ENCODE measurements at places on chromosomes 3 and 15.

DNA sequence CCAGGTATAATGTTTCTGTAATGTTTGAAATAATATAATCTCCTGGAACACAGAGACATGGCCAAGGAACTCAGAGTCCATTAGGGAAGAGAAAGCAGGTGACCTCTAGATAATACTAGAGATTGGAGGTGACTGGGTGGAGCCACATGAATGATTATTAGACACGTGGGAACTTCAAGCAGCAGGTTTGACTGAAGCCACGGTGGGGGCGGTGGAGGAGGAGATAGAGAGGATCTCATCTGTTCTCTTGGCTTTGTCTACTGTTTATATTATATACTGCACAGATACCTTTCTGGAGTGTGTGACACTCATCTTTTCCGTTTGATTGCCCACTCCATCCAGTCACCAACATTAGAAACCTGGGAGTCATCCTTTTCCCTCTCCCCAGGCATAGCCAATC is 33.7 kb downstream of the KIF7 start:
- peaks cover 85% of the 10 kb centered on the region for H3K36me3 ChIP-seq
- peak overlapping the region; percentile 61 for H3K27ac ChIP-seq
- H3K27me3 ChIP-seq, result no peaks in the 10 kb centered on the region

DNA sequence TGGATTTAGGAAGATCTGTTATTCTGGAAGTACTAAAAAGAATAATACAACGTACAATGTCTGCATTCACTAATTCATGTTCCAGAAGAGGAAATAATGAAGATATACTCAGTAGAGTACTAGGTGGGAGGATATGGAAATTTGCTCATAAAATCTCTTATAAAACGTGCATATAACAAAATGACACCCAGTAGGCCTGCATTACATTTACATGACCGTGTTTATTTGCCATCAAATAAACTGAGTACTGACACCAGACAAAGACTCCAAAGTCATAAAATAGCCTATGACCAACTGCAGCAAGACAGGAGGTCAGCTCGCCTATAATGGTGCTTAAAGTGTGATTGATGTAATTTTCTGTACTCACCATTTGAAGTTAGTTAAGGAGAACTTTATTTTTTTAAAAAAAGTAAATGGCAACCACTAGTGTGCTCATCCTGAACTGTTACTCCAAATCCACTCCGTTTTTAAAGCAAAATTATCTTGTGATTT is 60.4 kb downstream of the DCUN1D1 start:
- DNase-seq, result no peak
- H3K4me3 ChIP-seq, result no peak overlapping the region
- peaks cover 21% of the 10 kb centered on the region for H3K36me3 ChIP-seq
- peaks cover 14% of the 10 kb centered on the region for H3K4me1 ChIP-seq

GRCh38 chr3:111979434-111980038 is 710 bp downstream of the ABHD10 start:
- peak overlapping the region; percentile 88 for H3K4me3 ChIP-seq
- H3K27ac ChIP-seq, result no peak overlapping the region
- peaks cover 17% of the 10 kb centered on the region for H3K36me3 ChIP-seq

DNA sequence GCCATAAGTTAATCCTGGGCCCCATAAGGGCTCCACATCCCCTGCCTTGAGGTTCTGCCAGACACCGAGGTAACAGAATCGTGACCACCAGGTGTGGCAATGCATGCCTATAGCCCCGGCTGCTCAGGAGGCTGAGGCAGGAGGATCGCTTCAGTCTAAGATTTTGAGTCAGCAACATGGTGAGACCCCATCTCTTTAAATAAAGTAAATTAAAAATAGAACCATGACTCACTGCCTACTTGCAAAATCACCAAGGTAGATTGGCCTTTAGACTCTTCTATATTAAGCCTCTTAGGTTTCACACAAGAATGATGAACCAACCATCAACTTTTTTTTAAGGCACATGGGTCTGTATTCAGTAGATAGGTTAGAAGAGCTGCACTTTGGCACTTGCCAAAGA is 9.7 kb downstream of the WDR5B start:
- no peak overlapping the region for H3K27ac ChIP-seq
- DNase-seq, result no peak
- H3K4me3 ChIP-seq, result no peak overlapping the region
- H3K4me1 ChIP-seq, result no peaks in the 10 kb centered on the region
- H3K36me3 ChIP-seq, result peaks cover 36% of the 10 kb centered on the region

GRCh38 chr15:58684751-58685150 is 64.8 kb downstream of the ADAM10 start:
- H3K4me1 ChIP-seq, result peaks cover 11% of the 10 kb centered on the region
- H3K36me3 ChIP-seq, result peaks cover 43% of the 10 kb centered on the region
- H3K4me3 ChIP-seq, result no peak overlapping the region
- no peaks in the 10 kb centered on the region for H3K27me3 ChIP-seq

- no peak overlapping the region for H3K4me3 ChIP-seq
- H3K27me3 ChIP-seq, result peaks cover 3% of the 10 kb centered on the region
- DNase-seq, result no peak
- no peak overlapping the region for H3K27ac ChIP-seq
- no peaks in the 10 kb centered on the region for H3K4me1 ChIP-seq
Observed at GRCh38 chr3:58688574-58688973, 22.0 kb upstream of the FAM3D start.

DNA sequence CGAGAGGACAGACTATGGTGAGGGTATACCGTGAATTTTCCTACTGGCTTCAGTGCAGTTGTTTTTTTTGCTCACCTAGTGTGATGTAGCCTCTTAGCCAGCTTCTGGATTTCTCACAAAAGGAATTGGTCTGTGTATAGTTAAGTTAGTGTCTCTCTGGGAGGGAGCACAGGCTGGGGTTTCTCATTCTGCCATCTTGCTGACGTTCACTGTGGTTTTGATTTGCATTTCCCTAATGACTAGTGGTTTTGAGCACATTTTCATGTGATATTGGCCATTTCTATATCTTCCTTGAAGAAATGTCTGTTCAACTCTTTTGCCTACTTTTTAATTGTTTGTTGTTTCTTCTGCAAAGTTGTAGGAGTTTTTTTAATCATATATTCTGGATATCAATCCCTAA is 2.2 kb upstream of the CD86 start:
- H3K4me3 ChIP-seq, result no peak overlapping the region
- H3K27me3 ChIP-seq, result no peaks in the 10 kb centered on the region
- H3K4me1 ChIP-seq, result no peaks in the 10 kb centered on the region
- H3K36me3 ChIP-seq, result no peaks in the 10 kb centered on the region
- no peak for DNase-seq
- H3K27ac ChIP-seq, result no peak overlapping the region

- H3K27ac ChIP-seq, result no peak overlapping the region
- H3K27me3 ChIP-seq, result peaks cover 86% of the 10 kb centered on the region
- no peaks in the 10 kb centered on the region for H3K36me3 ChIP-seq
Observed at GRCh38 chr3:11157421-11157820, 3.1 kb downstream of the HRH1 start.

GRCh38 chr3:169116056-169116693 is 547.3 kb downstream of the MECOM start:
- H3K27me3 ChIP-seq, result peaks cover 6% of the 10 kb centered on the region
- peaks cover 7% of the 10 kb centered on the region for H3K4me1 ChIP-seq
- no peaks in the 10 kb centered on the region for H3K36me3 ChIP-seq
- no peak overlapping the region for H3K27ac ChIP-seq
- no peak for DNase-seq
- no peak overlapping the region for H3K4me3 ChIP-seq

- H3K36me3 ChIP-seq, result no peaks in the 10 kb centered on the region
- no peak overlapping the region for H3K4me3 ChIP-seq
- H3K27ac ChIP-seq, result no peak overlapping the region
- H3K27me3 ChIP-seq, result no peaks in the 10 kb centered on the region
- DNase-seq, result no peak
Observed at GRCh38 chr3:29152379-29152778, 128.5 kb upstream of the RBMS3 start.

DNA sequence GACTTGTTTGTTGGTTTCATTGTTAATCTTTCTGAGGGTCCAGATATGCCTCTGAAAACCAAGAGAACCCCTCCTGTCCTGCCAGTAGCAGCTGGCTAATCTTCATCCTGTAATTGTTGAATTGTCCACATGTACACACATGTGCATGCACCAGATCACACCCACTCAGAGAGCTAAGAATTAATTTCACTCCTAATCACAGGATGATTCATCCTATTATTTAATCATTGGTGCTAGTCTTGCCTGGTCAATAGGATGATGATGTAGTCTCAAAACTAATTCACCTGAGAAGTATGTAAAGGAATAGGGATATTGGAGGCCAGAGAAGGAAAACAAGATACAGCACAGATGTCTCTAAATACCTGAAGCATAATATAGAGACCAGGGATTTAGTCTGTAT is 7.8 kb upstream of the AHSG start:
- peaks cover 27% of the 10 kb centered on the region for H3K27me3 ChIP-seq
- no peak overlapping the region for H3K4me3 ChIP-seq
- H3K36me3 ChIP-seq, result no peaks in the 10 kb centered on the region
- H3K27ac ChIP-seq, result no peak overlapping the region

DNA sequence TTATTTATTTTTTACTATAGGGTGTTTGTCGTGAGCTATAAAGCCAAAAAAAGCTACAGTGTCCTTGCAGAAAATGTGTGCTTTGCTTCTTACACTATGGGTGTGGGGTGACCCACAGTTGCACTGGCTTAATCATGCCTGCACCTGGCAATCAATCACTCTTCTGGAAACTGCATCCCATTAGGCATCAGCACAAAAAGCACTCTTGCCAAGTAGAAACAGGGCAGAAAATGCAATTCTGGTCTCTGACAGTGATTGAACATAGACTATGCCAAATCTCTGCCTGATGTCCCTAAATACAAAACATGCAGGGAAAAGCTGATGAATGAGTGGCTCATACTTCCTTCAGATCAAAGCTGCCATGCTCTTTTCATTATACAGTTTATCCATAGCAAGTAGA is 30.4 kb upstream of the PLAAT1 start:
- no peak overlapping the region for H3K4me3 ChIP-seq
- H3K27ac ChIP-seq, result no peak overlapping the region
- DNase-seq, result no peak
- H3K27me3 ChIP-seq, result peaks cover 20% of the 10 kb centered on the region
- H3K4me1 ChIP-seq, result no peaks in the 10 kb centered on the region

DNA sequence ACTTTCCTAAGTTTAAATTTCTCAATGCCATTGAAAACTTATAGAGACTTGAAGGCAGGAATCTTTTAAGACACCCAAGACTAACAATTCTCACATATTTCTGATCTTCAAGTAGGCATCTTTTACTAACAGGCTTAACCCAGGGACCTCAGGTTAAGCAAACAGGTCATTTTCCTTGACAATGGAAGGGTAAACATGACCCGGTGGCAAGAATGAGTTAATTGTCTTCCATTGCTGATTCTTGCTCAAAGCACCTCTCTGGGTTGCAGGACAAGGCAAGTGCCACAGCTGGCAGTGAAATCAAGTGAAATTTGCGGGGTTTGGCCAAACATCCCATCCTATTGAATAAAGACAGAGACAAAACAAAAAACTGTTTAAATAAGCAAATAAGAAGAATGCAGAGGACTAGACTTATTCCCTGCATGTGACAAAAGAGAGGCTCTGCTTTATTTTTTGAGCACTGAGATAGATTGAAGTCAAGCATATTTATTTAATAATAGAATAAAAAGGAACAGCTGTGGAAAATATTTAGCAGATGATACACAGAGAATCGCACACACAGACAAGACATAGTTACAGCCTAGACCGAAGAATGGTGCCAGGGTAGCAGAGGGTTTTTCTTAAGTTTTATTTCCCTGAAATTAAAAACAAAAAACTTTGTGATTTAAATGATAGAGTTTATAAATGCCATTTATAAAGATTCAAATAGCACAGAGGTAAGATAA is 56.0 kb upstream of the MITF start:
- H3K4me1 ChIP-seq, result peaks cover 25% of the 10 kb centered on the region
- no peak for DNase-seq
- peaks cover 57% of the 10 kb centered on the region for H3K27me3 ChIP-seq
- H3K27ac ChIP-seq, result no peak overlapping the region
- no peaks in the 10 kb centered on the region for H3K36me3 ChIP-seq

DNA sequence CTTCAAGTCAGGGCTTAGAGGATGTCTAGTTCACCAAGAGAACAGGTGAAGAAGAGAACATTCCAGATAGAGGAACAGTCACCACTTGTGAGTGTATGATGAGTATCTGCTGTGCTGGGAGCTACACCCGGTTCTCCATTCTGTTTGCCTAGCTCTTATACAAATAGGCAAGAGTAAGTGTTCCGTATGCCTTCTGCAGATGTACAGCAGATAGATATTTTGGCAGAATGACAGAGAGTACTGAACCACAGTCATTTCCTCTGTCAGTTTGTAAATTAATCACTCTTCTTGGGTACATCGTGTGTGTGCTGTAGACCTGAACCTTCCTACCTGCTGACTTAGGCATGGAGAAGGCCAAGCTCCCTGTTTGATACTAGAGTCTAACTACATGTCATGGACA is 108.3 kb upstream of the CTDSPL start:
- peaks cover 87% of the 10 kb centered on the region for H3K4me1 ChIP-seq
- no peak overlapping the region for H3K4me3 ChIP-seq
- peaks cover 52% of the 10 kb centered on the region for H3K36me3 ChIP-seq
- peak overlapping the region; percentile 98 for H3K27ac ChIP-seq
